ENCODE measurements at places on chromosomes 2 and 18. TPM values are rescaled to one million over a fixed set of nuclear protein-coding genes. Genes with fewer than 3 reads are reported as not detected.

- H3K36me3 ChIP-seq: no peaks in the 10 kb centered on the region
- no peaks in the 10 kb centered on the region for H3K4me1 ChIP-seq
- no peaks in the 10 kb centered on the region for H3K27me3 ChIP-seq
- no peak for DNase-seq
- no peak overlapping the region for H3K4me3 ChIP-seq
These were observed 48.5 kb downstream of the LPIN2 start for GRCh38 chr18:2964361-2965010.

DNA sequence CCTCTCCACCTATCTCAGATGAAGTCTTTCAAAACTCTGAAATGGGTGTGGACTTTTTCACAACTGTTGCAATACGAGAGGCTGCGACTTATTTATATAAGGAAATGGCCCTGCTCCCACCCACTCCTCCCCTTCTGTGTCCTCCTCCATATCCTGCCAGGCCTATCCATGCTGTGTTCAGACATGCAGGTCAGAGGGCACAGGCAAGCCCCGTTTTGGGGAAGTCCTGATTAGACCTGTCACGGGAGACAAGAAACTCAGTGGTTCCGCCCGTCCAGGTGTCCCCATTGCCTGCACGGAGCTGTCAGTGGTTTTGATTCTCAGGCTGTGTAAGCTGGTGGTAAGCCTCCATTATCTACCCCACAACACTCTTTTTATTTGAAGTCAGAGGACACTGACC lies 99.6 kb upstream of the MGAT5 start:
- peaks cover 9% of the 10 kb centered on the region for H3K4me1 ChIP-seq
- peak; percentile 33 for DNase-seq
- H3K4me3 ChIP-seq: no peak overlapping the region

- H3K27ac ChIP-seq: no peak overlapping the region
- H3K27me3 ChIP-seq: no peaks in the 10 kb centered on the region
- H3K36me3 ChIP-seq: no peaks in the 10 kb centered on the region
These were observed 859.3 kb upstream of the KLHL29 start for GRCh38 chr2:22525681-22526080.

DNA sequence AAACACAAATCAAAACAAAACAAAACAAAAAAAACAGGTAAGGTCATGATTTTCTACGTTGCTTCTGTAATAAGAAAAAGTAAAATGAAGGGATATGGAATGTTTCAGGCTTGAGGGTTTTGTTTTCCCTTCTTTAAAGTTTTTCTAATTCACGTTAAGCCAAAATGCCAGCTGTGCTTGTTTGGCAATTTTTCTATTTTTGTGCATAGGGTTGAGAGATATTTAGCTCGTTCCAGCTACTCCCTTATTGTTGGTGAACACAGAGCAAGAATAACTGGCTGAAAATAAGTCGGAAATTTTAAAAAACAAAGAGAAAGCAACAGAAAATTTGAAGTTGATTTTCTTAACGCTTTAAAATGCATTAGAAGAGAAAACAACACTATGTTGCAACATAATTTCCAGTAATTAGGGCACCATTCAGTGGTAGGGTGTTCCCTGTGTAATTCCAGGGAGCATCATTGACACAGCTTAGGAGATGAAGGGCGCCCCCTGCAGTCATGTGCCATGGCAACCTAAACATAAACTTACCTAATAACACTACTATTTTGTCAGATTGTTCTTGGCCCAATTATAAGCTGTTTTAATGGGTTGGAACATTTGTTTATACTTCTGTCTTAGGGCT lies 99.5 kb downstream of the DTNA start:
- H3K27ac ChIP-seq: no peak overlapping the region
- no peaks in the 10 kb centered on the region for H3K36me3 ChIP-seq
- no peaks in the 10 kb centered on the region for H3K27me3 ChIP-seq
- peak; percentile 54 for DNase-seq
- H3K4me1 ChIP-seq: no peaks in the 10 kb centered on the region

The ACSL3 gene
- total RNA-seq: 116 TPM

GRCh38 chr2:241815477-241816430 lies 6.8 kb downstream of the NEU4 start:
- H3K27me3 ChIP-seq: no peaks in the 10 kb centered on the region
- DNase-seq: peak; percentile 17
- H3K4me3 ChIP-seq: no peak overlapping the region

- H3K27ac ChIP-seq: no peak overlapping the region
- H3K27me3 ChIP-seq: no peaks in the 10 kb centered on the region
These were observed 1293.1 kb upstream of the SLC39A10 start for GRCh38 chr2:194363878-194364277.

The SERPINE2 gene
- 19.2 TPM for total RNA-seq

Measured in colonic mucosa (tissue), 4 donors.